Heart left ventricle (tissue), 16 donors: ENCODE measurements at places on chromosomes 12 and 14. TPM values are rescaled to one million over a fixed set of nuclear protein-coding genes. Genes with fewer than 3 reads are reported as not detected.

GRCh38 chr12:46373301-46374296 lies 1.0 kb upstream of the SLC38A2 start:
- H3K27ac ChIP-seq: peak overlapping the region; percentile 93
- peaks cover 36% of the 10 kb centered on the region for H3K4me1 ChIP-seq
- H3K27me3 ChIP-seq: no peaks in the 10 kb centered on the region
- H3K36me3 ChIP-seq: peaks cover 24% of the 10 kb centered on the region

DNA sequence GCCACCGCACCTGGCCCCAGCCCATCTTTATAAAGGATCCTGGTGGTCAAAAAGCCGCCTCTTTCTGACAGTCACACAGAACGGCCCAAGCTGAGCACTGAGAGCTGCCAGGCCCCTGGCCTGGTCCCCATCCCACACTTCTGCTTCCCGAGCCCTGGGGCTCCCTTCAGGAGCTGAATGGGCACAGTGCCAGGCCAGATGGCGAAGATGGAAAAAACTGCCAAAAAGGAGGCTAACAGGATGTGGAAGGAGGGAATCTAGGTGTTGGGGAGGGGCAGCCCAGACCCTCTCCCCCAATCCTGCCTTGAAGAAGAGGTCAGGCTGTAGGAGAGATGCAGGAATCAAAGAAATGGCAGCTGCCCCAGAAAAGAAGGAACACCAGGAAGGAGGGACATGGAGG lies 5.0 kb downstream of the LPAR5 start:
- no peak overlapping the region for H3K27ac ChIP-seq
- DNase-seq: no peak
- no peaks in the 10 kb centered on the region for H3K36me3 ChIP-seq
- H3K4me3 ChIP-seq: no peak overlapping the region

DNA sequence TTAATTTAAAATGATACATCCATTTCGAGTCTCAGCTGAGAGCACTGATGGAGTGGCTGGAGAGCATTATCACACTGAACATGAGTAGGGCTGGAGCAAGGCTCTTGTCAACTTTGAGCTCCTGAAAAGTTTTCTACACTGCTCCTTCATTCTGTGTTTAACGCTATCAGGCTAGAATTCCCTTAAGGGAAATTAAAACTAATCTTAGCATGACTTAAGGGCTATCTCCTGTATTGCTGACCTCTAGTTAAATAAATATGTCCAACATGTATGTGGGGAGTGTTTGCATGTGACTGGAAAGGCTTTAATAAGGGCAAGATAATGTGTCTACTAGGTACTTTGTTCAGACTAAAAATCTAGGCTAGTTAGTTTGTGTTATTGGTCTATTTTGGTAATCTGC lies 116.7 kb upstream of the CAND1 start:
- H3K27ac ChIP-seq: no peak overlapping the region
- no peaks in the 10 kb centered on the region for H3K36me3 ChIP-seq
- no peak for DNase-seq
- H3K27me3 ChIP-seq: no peaks in the 10 kb centered on the region
- no peak overlapping the region for H3K4me3 ChIP-seq

DNA sequence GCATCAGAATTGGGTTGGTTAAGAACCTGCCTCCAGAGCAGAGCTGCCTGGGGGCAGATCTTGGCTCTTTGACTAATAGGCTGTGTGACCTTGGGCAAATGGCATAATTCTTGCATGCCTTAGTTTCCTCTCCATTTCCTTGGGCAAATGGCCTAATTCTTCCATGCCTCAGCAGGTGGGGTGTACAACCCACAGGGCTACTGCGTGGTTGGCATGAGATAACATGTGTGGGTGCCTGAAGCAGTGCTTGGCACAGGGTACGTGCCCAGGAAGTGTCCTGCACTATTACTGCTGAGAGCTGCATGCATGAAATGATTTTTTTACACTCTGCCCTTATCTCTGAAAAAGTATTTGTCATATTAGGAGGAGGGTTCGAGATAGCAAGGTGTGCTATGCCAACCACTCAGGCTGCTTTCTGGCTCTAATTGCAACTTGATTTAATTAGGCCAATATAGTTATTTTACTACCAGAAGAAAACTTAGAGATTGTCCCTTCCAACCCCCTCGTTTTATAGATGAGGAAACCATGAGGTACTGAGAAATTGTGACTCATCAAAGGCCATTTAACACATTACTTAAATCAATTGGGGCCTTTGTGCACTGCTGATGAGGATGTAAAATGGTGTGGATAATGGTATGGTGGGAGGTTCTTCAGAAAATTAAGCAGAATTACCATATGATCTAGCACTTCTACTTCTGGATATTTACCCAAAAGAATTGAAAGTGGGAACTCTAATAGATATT lies 161.6 kb upstream of the HIF1A start:
- H3K27ac ChIP-seq: peak overlapping the region; percentile 16
- DNase-seq: no peak
- peaks cover 11% of the 10 kb centered on the region for H3K4me1 ChIP-seq
- no peak overlapping the region for H3K4me3 ChIP-seq

DNA sequence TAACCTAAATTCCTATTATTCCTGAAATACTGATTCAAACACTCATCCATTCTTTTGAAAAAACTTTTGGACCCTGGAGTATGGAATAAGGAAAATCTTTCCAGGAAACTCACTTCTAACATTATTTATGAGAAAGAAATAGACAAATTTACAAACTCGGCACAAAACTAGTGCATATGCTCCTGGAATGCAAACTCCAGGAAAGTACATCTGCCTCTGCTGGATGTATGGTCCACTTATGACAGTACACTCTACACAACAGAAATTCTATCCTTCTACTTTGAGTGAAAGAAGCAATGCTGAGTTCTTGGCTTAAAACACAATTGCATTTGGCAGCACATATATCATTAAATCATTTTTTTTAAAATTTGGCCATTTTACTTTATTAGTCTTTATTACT lies 700.5 kb upstream of the STXBP6 start:
- DNase-seq: no peak
- H3K27ac ChIP-seq: no peak overlapping the region
- no peak overlapping the region for H3K4me3 ChIP-seq
- H3K27me3 ChIP-seq: no peaks in the 10 kb centered on the region

HOXC10 gene
- total RNA-seq: not detected

DDX11 gene
- 6.9 TPM for total RNA-seq

KCNH3 gene
- total RNA-seq: 2.2 TPM

SLC25A21 gene
- 0.51 TPM for total RNA-seq

TMEM30B gene
- 2.4 TPM for total RNA-seq
